Mesendoderm (in vitro differentiated cells): ENCODE measurements at places on chromosomes 3 and 15.

DNA sequence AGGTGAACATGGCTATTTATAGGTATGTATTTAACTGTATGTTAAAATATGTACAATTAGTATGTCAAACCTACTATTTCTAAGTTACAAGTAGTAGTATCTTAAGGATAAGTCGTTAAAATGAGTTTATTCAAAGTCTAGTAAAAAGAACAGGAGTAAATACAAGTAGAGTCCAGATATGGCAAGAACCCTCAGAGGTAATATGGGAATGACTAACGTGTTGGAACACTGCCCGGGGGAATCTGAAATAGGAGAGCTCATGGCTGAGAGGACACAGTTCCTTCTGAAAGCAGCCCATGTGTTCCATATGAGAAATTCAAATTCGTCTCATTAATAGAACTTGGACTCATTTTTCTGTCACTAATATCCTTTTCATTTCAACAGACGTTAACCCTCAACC lies 158.8 kb downstream of the CLSTN2 start:
- DNase-seq = no peak

GRCh38 chr15:70093070-70093469 lies 4.6 kb downstream of the TLE3 start:
- DNase-seq = peak; percentile 60

- DNase-seq = no peak
Measured at GRCh38 chr3:62319570-62320243, 53.6 kb downstream of the FEZF2 start.

DNA sequence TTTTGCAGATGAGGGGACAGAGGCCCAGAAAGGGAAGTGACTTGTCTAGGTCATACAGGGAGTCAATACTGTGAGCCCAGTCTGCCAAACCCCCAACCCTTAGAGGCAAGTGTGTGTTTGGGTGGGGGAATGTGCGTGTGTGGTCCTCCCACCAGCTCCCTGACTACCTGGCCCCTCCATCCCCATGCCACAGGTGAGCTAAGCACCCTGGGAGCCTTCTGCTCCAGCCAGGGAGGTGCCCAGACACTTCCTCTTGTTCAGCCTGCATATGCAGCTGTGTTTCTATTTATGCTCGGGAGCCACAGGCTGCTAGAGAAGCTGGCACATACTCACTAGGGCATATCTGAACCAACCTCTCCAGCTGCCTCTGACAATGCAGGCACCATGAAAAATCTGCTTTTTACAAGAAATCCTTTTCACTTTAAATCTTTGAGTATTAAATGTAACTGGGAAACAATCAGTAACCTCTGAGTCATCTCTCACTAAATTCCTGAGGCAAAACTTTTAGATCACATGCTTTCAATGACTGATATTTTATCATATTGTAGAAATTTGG lies 20.7 kb downstream of the TBC1D2B start:
- no peak for DNase-seq

DNA sequence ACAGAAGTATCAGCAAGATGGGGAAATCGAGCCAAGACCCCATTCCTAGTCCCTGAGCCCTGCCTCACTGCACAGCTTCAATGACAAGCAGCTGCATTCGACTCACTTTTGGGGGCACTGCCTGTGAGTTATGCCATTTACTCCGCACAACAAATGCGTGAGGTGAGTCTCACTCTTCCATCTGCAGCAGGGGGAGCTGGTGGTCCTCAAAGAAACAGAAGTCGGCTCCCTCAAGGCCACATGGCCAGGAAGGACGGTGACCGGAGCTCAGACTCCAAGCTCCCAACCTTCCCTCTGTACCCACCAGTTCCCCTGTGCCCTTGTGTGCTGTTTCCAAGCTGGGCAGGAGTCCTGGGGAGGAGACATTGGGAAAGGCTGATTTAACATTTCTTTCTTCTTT lies 127.7 kb upstream of the IQSEC1 start:
- peak; percentile 77 for DNase-seq

DNA sequence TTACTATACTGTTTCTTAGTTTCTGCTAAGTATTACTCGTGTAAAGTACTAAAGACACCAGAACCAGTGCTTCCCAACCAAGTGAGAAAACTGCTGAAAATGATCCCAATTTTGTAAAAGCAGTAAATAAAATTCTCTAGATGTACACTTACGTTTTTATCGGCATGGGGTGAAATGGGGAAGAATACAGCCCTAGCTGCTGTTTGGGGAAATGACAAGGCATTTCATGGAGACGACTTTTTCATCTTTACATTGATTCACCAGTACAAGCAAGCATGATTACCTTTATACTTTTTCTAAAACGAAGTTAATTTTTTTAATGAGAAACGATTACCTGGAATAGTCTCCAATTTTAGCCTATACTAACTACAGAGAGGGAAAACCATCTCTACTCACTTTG lies 1.4 kb downstream of the PSMD6 start:
- no peak for DNase-seq

GRCh38 chr3:188700501-188700900 lies 471.3 kb upstream of the TPRG1 start:
- DNase-seq = no peak

DNA sequence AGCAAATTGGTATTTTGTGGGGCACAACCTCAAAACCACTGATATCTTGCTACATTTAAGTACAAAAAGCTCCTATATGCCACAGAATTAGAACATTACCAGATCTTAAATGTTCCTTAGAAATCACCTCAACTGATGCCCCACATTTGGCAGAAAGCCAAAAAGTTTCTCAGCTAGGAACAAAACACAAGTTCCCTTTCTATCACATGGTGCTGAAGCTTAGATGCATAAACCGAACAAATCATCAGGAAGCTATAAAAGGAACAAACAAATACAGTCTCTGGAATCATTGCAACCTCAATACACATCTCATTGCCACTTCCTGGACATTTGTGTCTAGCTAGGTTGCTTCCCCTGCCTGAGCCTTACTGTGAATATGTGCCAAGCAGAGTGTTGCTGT lies 492.6 kb downstream of the LPP start:
- no peak for DNase-seq

DNA sequence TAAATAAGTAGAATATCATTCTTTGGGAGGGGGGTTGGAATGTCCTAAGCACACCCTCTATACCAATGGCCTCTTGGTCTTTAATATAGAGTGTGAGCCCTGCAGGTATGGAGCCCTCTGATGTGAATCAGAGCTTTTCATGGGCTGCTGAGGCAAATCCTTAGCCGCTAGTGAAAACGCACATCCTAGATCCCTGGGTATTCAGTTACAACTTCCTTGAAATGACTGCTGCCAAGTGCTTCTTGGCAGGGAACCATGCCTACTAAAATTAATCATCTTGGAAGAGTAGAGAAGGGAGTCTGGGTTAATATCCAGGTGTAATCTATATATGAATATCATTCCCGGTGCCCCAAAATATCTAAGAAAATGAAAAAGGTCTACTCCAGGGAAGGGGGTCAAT lies 109.1 kb downstream of the POLQ start:
- no peak for DNase-seq

DNA sequence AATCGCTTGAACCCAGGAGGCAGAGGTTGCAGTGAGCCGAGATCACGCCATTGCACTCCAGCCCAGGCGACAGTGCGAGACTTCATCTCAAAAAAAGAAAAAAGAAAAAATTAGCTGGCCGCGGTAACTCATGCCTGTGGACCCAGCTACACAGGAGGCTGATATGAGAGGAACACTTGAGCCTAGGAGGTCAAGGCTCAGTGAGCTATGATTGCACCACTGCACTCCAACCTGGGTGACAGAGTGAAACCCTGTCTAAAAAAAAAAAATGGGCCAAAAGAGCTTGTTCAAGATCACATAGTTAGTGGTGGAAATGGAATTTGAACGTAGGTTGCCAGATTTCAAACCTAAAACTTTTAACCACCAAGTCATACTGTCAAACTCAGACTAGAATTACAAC lies 46.2 kb upstream of the PPP4R2 start:
- DNase-seq = no peak

DNA sequence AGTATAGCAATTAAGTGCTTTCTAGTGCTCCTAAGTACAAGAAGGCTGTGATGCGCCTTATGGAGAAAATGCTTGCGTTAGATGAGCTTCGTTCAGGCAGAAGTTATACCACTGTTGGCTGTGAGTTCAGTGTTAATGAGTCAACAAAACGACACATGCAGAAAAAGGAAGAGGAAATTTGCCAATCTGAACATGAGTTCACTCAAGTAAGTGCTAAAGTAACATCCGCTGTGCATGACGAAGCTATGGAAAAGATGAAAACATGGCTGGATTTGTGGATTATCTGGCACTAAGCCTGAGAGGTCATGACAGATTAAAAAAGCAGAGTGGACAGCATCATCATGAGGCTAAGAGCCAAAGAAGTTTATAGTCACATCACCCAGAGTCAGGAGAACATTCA lies 36.9 kb downstream of the SH3BP5 start:
- no peak for DNase-seq

DNA sequence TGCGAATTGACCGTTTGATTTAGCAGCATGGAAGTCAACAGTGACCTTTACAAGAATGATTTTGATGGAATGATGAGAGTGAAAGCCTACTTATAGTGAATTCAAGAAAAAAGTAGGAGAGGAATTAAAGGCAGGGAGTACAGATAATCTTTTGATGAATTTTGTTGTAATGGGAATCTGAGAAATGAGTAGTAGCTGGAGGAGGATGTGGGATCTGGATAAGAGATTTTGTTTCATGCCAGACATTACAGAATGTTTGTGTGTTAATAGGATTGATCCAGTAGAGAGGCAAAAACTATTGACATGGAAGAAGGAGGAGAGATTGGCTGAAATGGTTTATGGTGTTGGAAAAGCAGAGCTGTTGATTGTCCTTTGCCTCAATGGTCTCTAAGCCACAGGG lies 17.4 kb upstream of the ZNF609 start:
- DNase-seq = no peak

GRCh38 chr3:196179380-196180308 lies 31.6 kb downstream of the ZDHHC19 start:
- peak; percentile 52 for DNase-seq

DNA sequence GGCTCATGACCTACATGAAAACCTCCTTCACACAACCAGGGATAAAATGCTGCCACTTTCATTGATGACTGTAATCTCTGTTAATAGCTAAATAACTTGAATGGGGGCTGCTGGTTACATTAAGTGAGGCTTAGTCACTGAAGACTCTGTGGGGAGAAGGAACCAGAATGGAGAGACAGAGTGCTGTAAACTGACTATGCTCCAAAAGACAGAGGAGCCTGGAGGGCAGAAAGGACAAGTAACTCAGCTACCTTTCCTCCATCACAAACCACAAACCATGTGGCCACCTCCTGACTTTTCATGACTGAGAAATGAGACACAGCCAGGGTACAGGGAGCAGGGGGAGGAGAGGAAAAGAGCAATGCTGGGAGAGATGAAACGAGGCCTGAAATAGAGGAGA lies 97.1 kb upstream of the TRIM42 start:
- no peak for DNase-seq

GRCh38 chr3:46987743-46988401 lies 8.4 kb downstream of the NBEAL2 start:
- DNase-seq = peak; percentile 87

GRCh38 chr3:82654708-82655107 lies 893.3 kb upstream of the GBE1 start:
- DNase-seq = peak; percentile 4

DNA sequence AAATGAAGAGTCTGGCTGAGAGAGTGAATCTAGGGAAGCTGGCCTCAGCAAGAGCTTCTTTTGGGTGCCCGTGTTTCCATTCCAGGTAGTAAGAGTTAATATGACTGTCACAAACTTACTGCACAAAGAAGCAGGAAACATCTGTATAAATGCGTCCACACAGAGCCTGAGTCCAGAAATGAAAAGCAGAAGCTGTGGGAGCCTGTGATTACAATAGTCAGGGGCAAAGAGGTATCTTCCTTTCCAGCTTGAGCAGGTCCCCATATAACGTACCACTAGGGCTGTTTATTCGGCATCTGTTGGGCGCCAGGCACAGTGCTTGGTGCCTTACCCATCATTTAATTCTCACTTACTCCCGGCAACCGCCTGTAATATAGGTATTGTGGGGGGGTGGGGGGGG lies 40.5 kb upstream of the B3GNT5 start:
- DNase-seq = no peak

- peak; percentile 25 for DNase-seq
Measured at GRCh38 chr15:62021991-62022600, 38.2 kb downstream of the VPS13C start.

DNA sequence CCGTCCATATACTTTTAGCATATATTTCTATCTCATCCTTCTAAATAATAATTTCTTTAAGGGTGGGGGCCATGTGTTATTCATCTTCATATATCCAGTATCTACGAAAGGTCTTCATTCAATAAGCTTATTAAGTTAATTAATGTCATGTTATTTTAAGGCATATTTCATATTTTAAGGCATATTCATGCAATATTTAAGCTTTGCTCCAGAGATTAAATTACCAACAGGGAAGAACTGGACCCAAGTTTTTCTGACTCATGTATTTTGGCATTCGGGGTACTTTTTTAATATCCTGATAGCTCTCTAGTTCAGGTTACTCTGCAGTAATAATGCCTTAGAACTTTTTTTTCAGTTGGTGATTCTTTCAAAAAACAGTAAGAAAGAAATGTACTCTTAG lies 27.4 kb downstream of the PHC3 start:
- DNase-seq = no peak

- DNase-seq = no peak
Measured at GRCh38 chr3:24139463-24140412, 194.7 kb downstream of the NR1D2 start.

DNA sequence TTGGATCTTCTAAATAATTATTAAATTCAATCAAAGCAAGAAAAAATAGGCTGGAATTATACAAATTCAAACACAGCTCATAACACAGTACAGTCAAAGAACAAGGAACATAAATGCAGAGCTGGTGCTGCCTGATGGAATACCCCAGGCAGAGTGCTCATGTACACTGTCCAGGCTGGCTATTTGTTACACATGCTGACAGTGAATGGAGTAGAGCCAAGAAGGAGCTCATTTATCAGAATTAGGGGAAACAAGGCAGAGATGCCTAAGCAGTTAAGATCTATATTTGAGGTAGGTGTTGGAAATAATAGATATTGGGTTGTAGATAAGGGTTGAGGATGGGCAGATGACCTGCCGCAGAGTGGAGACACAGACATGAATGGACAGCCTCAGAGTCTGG lies 788.2 kb upstream of the ARPP21 start:
- no peak for DNase-seq

DNA sequence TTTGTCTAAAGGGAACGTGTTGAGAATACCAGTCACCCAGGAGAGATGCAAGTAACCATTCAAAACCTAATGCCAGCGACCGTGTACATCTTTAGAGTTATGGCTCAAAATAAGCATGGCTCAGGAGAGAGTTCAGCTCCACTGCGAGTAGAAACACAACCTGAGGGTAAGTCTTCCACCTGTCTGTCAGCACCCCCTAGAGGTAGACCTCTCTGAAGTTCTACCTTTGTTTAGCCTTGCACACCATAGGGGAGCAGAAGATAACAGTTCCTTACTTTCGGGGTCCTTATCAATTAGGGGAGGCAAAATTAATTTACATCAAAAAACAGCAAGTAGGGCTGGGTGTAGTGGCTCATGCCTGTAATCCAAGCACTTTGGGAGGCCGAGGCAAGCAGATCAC lies 124.4 kb downstream of the HCN4 start:
- peak; percentile 65 for DNase-seq

DNA sequence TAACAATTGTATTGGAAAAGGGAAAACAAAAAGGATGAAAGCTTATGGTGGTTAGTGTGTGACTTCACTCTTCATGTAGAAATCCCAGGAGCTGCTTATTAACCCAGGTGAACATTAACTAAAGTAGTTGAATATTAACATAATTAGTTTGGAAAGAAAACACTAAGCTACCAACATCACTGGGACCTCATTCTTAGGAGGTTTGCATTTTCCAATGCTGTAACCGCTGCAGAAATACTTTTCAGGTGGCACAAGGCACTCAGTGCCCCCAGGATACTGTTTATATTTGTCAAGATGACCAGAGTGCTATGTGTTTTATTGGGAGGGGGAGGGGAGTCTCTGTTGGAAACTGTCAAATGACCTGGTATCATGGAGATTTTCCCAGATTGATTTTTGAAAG lies 25.9 kb upstream of the VILL start:
- no peak for DNase-seq
